ENCODE measurements at places on chromosomes 2 and 18. TPM values are rescaled to one million over a fixed set of nuclear protein-coding genes. Genes with fewer than 3 reads are reported as not detected.

DNA sequence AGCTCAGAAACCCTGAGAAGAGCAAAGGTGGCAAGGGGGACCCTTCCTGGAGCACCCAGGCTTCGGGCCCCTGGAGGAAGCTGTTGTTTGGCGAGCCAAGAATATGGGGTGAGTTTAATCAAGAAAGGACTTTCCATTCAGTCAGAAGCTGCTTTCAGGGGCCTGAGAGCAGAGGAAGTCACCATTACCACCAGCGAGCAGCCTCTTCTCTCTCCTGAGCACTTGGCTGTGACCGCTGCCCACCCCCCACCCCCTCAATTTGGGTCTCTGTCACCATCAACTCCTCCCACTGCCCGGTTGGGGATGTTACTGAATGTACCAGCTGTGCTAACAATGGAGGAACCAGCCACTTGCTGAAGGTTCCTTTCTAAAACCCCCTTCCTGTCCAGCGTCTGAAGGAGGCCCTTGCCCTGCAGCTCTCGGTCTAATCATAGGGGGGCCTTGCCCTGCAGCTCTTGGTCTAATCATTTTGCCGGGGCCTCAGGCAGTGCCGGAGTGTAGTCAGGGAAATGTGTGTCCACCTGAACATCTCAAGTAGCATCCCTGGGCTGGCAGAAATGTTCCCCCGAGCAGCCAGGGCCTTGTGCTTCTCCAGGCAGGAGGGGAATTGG is 943 bp downstream of the INPP5D start:
- H3K36me3 ChIP-seq, result no peaks in the 10 kb centered on the region
- peaks cover 3% of the 10 kb centered on the region for H3K4me1 ChIP-seq
- no peak overlapping the region for H3K27ac ChIP-seq
- peak overlapping the region; percentile 72 for H3K4me3 ChIP-seq

GRCh38 chr2:175792199-175792598 is 209.9 kb downstream of the LNPK start:
- H3K4me3 ChIP-seq, result no peak overlapping the region
- H3K27me3 ChIP-seq, result no peaks in the 10 kb centered on the region
- DNase-seq, result no peak
- peaks cover 7% of the 10 kb centered on the region for H3K4me1 ChIP-seq
- H3K36me3 ChIP-seq, result no peaks in the 10 kb centered on the region

GRCh38 chr2:30680121-30680520 is 127.1 kb downstream of the CAPN13 start:
- no peaks in the 10 kb centered on the region for H3K27me3 ChIP-seq
- DNase-seq, result no peak
- H3K4me3 ChIP-seq, result no peak overlapping the region
- H3K4me1 ChIP-seq, result no peaks in the 10 kb centered on the region

GRCh38 chr2:171524018-171524401 is 1.7 kb downstream of the CYBRD1 start:
- no peaks in the 10 kb centered on the region for H3K27me3 ChIP-seq
- peaks cover 7% of the 10 kb centered on the region for H3K4me1 ChIP-seq
- no peak for DNase-seq
- peak overlapping the region; percentile 98 for H3K4me3 ChIP-seq

The CHRND gene
- not detected for total RNA-seq

GRCh38 chr2:57894381-57894780 is 152.2 kb upstream of the VRK2 start:
- no peak for DNase-seq
- no peak overlapping the region for H3K27ac ChIP-seq
- H3K36me3 ChIP-seq, result no peaks in the 10 kb centered on the region
- no peaks in the 10 kb centered on the region for H3K4me1 ChIP-seq
- no peak overlapping the region for H3K4me3 ChIP-seq
- no peaks in the 10 kb centered on the region for H3K27me3 ChIP-seq

The ALK gene
- total RNA-seq, result not detected

The CCDC141 gene
- total RNA-seq, result 2.4 TPM

Data from thoracic aorta (tissue), 2 donors.